ENCODE measurements at places on chromosomes 7 and 10.

GRCh38 chr7:70693686-70694433, 438.1 kb upstream of the GALNT17 start:
- DNase-seq: peak; percentile 66

DNA sequence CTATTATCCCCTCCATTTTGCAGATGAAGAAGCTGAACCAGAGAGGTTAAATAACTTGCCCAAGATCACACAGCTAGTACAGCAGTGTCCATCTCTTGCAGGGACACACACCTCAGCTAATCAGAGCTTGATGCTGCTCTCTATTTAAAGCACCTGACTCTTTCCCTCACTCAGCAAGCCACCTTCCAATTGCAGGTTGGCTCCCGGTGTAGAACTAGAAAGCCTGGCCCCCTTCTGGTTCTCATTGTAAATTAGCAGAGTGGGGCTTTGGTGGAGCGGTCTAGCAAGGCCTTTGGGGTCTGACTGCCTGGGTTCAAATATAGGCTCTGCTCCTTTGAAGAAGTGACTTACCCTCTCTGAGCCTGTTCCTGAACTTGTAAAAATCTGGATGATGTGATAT, 176.4 kb downstream of the NEURL1 start:
- DNase-seq: no peak

- no peak for DNase-seq
Observed at GRCh38 chr7:102236102-102236501, 50.6 kb upstream of the SH2B2 start.

DNA sequence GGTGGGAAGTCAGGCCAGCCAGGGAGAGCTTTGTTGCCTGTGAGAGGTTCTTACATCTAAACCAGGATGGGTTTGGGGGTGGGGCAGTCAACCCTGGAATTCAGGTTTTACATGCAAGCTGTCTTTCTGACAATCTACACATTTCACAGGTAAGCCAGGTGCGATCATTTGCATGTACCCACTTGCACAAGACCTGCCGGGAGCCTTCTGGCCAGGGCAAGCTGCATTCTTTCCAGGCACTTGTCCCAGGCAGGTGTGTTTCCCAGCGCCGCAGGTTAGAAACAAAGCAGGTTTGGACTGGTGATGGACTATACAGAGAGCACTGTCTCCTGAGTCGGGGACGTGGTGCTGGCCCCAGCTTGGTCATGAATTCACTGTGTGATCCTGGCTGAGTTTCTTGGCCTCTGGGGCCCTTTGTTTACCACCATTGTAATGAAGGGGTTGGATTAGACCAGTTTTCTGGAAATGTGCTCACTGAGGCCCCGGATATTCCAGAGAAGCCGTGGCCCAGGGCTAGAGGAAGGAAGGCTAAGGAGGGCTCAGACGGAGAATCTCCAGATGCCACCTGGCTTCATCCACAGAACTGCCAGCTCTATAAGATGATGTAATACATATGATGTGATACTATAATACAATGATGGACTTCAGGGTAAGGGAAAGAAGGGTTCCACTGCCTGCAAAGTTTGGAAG, 205.2 kb upstream of the SVIL start:
- DNase-seq: no peak

DNA sequence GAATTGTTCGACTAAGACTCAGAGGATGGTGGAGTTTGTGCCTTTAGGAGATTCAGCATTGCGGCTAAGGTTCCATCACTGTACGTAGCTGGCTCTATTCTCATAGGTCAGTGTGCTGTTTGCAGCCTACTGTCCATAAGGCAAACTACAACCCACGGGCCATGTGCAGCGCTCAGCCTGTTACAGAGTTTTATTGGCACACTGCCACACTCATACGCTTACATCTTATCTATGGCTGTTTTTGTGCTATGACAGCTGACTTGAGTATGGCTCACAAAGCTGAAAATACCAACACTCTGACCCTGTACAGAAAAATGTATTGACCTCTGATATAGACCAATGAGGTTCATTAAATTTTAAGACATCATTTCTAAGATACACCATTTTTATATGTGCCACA, 114.5 kb downstream of the ARID5B start:
- DNase-seq: no peak

DNA sequence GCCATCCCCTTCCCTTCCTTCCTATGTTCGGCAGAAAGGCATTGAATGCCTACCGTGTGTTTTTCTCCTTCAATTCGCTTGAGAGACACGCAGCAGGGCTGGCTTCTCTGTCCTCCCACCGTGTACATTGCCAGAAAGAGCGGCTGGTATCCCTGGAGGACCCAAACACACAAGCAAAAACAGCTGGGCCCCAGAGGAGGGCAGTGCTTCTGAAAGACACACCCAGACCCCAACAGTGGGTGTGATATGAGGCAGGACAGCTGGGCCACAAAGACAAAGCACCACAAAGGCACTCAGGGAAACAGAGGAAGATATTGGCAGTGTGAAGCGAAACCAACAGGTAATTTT, 133.1 kb upstream of the SH2B2 start:
- DNase-seq: no peak

DNA sequence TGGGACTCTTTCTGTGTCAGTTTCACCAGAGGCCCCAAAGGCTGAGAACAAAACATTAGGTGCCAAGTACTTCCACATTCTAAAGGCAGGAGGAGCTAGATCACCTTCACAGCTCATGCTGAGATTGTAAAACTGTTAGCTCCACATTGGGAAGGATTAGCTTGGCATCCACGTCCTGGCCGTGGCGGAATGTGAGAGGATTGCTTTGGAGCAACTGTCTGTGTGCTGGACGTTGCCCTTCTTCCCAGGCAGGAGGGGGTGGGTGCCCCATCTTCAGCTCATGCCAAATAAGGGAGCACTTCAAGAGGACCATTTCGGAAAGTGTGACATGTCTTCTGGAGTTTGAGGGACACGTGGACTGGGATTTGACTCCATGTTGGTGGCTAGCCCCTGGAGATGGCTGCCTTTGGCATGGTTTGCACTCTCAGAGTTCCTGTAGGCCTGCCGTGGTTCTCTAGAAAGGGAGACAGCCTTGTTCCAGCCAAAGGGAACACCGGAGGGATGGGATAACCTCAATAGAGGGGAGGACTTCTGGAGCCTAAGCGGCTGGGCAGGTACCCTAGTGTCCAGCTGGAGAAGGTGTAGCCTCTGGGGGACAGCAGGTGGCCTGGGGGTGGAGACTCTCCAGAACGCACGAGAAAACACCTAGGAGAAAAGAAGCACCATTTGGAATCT, 19.9 kb upstream of the FMC1 start:
- peak; percentile 40 for DNase-seq

GRCh38 chr10:77552252-77552651, 85.4 kb downstream of the KCNMA1 start:
- DNase-seq: no peak

DNA sequence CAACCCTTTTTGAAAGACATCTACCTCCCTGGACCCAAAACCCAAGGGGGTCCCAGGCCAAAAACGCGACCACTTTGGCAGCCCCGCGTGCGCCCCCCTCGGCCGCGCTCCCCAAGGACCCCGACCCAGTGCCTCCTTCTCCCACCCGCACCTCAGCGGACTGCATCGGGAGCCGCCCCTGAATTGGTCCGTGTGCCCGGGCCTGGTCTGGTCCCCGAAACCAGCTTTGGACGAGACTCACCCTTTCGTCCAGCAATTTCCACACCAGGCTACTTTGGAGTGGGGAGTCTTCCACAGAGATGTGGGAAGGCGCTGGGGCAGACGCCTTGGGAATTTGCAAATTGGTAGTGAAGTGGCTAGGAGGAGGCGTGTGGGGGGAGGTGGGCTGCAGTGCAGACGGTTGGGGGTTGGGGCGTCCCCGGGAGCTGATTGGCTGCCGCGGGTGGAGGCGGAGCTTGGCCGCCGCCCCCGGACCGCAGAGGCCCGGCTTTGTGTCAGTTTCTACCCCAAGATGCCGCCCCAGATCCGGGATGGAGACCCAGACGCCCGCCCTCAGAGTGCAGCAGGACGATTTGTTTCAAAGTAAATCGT, 16.9 kb downstream of the TCAF1 start:
- DNase-seq: peak; percentile 79

- DNase-seq: no peak
Observed at GRCh38 chr10:46215426-46215825, 71.4 kb upstream of the ANTXRL start.

DNA sequence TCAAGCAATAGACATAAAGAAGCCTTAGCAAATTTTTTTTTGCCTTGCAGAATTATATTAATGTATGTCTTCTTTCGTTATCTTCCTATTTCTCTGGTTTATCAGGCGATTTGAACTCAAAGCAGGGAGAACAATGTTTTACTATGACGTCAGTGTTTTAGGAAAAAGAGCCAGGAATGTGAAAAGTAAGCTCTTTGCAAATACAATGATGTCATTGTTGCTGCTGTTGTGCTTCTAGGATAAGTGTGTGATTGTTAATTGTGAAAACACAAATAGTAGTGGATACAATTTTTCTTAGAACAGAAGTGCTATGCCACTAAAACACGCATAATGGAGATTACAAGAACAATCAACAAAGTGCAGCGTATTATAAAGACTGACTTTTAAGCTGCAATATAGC, 9.5 kb upstream of the AUTS2 start:
- DNase-seq: no peak

DNA sequence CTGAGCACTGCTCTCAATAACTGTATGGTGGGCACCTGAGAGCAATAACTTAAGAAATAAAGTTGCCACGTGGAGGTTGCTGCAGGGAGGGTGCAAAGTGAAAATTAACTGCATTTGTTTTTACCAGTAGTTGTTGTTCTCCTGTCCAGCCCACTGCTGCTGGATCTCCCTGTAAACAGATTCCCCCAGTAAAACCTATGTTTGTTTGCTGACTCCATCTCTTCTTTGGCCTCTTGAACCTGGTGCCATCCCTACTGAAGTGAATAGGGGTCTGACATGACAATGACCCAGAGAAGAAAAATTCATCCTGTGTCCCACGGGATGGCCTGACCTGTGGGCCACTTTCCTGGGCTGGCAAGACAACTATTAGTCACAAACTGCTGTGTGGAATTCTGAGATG, 1.7 kb downstream of the MBL2 start:
- no peak for DNase-seq

GRCh38 chr7:148276314-148277041, 314.1 kb upstream of the C7orf33 start:
- no peak for DNase-seq

DNA sequence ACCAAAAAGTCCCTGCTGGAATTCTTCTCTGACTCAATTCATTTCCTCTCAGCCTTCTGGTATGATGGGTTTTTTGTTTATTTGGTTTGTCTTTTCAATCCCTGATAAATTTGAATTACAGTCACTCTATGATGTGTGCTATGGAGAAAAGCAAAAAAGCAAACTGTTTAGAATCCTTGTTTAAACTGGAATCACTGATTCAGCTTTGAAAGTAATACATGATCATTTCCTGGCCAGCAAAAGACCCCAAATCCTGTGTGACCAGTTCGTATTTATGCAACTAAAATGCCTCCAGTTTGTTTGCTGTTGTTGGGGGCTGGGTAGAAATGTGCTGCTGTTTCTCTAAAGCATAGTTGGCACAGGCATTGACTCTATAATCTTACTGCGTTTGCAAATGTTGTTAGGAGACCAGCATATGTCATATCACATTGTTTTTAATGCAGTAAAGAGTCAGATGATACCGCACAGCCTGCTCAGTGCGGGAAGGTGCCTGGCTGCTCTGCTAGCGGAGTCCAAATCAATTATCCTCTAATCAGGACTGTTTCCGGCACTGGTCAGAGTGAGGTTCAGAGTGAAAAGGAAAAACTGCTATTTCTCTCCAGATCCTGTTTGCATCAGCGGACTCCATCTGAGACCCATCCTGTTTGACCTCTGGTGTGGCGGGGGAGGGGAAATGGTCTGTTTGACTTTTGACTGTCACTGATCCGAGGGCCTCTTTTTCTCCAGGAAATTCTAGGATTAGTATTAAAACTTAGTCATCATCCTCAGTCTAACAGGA, 40.6 kb upstream of the ADD3 start:
- DNase-seq: peak; percentile 79

DNA sequence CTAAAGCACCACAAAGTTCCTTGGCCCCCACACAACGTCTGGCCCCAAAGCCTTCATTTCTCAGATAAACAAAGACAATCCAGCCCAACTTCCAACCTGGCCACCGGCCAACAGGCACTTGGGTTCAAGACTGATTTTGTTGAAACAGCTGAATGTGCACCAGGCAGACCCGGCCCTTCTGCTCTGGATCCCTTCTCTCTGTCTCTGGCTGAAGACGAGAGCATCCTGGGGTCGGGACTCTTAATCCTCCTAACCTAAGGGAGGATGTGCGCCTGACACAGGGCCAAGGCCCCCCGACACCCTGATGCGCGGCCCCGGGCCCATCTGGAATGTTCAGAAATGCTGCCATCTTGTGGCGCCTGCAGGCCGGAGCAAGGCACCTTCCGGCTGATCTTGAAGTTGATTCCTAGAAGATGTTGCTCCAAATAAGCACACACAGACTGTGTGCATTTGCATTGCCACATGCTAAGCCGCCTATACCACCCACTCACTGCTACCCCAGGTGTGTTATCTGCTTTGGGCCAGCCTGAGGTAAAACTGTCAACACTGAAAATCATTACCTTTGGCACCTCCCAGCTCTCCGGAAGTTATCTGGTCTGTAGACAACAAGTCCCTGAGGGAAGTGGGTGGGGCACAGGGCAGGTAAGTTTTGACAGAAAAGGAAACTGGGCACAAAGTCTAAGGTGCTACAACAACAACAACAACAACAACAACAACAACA, 98.4 kb upstream of the HABP2 start:
- peak; percentile 38 for DNase-seq

DNA sequence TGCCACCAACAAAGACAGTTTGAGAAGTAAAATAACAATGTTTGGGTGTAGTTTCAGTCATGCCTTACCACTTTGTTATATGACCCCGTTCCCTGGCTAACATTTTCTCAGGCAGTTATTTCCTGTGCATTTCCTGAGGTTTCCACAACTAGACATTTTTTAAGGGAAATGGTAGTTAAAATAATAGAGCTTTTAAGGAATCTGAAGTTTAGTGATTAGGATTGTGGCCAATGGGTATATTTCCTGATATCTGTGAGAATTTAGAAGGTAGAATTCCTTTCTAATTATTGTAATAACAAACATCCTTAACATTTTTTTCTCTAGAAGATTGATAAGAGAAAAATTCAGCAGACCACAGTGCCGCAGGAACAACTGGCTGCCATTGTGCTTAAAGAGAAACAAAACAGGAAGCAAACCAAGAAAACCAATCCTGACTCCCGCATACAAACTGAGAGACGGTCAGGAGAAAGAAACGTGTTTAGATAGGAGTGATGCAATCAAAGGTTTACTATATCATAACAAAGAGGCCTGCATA, 193.6 kb downstream of the MBL2 start:
- peak; percentile 57 for DNase-seq

DNA sequence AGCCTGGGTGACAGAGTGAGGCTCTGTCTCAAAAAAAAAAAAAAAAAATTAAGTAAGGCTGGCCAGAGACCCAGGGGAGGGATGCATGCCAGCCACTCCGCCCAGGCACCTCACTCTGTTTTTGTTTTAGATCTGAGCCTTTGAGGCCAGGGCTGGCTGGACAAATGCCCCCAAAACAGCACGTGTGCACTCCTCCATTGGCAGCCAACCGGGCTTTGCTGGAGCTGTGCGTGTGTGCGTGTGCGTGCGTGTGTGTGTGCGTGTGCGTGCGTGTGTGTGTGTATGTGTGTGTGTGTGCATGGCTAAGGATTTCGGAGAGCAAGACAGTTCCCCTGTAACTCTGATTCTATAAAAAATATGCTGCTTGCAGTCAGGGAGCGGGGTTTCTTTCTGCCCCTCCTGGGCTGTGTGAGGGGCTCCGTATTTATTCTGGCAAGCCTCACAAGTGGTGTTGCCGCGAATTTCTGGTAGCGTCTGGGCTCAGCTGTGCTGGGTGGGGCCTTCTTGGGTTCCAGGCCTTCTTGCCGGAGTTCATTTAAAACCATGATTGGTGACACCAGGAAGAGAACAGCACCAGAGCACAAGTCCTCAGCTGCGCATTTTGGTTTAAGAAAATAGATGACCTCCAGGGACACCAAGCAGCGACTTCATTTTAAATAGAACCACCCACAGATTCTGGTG, 28.1 kb upstream of the UNCX start:
- DNase-seq: no peak

Data from EH (cell line).